ENCODE measurements at places on chromosomes 4 and X. TPM values are rescaled to one million over a fixed set of nuclear protein-coding genes. Genes with fewer than 3 reads are reported as not detected.

GRCh38 chr4:114857831-114858230 lies 255.6 kb downstream of the NDST4 start:
- no peak for DNase-seq

GRCh38 chr4:183335369-183335940 lies 13.2 kb upstream of the CLDN24 start:
- no peak for DNase-seq

GRCh38 chr4:10078481-10079233 lies 37.9 kb downstream of the WDR1 start:
- DNase-seq = no peak

DNA sequence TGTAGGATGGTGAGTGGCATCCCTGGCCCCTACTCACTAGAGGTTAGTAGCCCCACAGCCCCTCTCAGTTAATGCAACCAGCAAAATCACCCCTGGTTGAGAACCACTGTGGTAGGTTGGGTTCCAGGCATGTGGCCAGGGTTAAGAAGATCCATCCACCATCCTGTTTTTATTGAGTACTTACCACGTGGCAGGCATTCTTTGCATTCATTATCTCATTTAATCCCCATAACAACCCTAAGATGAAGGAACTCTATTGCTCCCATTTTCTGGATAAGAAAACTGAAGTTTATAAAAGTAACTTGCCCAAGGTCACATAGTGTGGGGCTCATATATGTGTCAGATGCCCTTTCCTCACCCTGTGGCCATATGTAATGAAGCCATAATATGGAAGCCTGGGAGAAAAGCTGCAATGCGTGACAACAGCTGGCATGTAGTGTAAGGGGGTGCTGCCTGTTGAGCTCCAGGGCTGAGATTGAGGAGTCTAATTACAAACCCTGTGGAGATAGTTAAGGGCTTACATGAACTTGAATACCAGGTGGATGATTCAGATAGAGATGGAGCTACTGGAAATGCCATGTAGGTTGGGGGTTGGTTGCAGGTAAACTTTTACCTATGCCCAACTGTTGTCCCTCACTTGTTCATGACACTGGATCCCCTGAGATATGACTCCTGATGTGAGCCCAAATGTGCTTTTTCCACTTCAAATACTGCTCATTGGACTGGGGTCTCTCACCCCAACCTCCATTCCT lies 100.2 kb upstream of the PGRMC2 start:
- no peak for DNase-seq

- DNase-seq = no peak
Measured at GRCh38 chr4:74934016-74934831, 1.3 kb downstream of the PARM1 start.

DNA sequence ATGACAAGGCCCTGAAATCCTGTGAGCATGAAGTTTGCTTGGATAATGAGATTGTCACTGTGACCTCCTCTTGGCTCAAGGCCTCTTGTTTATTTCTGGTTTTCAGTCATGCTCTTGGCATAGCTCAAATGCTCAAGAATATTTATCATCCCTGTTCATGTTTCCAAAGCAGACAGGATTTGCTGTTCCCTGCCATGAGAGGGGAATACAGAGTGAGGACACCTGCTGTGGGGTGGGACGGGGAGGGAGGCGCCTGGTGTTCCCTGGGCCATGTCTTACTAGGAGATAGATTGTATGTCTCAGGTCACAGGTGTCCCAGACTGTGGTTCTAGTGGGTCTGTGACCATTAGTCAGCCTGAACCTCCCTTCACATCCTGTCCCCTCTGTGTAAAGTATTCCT lies 34.9 kb upstream of the SH3RF1 start:
- no peak for DNase-seq

DNA sequence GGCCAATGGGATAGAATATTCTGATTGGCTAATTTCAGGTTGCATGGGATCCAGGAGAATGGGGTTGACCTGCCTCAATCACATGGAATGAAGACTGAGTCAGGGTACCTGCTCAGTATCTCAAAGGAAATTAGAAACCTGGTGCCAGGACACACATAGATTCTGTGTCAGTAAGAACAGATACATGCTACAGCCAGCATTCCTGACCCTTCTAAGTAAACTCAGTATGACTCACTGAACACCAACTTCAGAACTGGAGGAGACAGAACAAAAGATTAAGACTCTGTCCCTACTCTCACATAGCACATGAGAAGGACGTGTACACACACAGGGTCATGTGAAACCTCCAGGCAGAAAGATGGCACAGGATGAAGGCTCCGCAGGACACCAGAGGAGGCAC lies 54.5 kb downstream of the FAM184B start:
- no peak for DNase-seq

GRCh38 chr4:169682372-169683047 lies 62.1 kb downstream of the CLCN3 start:
- no peak for DNase-seq

GRCh38 chr4:176981551-176981950 lies 188.8 kb upstream of the VEGFC start:
- DNase-seq = no peak

DNA sequence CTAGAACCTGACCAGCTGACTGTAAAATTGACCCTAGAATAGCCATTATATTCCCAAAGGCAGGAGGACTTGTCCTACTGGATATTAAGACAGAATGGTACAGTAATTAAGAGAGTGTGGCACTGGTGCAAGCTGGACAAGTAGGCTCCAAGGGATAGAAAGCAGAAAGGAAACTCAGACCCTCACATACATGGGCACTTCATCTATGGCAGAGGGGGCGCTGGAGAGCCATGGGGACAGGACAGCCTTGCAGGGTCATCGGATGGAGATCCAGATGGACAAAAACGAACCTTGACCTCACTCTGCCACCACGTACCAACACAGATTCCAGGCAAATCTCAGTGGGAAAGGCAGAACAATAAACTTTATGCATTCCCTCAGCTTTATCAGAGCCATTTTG lies 40.6 kb downstream of the GAB3 start:
- no peak for DNase-seq

GRCh38 chr4:958696-959337 lies 14.6 kb downstream of the DGKQ start:
- peak; percentile 1 for DNase-seq

GRCh38 chr4:16029886-16030285 lies 53.9 kb downstream of the PROM1 start:
- no peak for DNase-seq

DNA sequence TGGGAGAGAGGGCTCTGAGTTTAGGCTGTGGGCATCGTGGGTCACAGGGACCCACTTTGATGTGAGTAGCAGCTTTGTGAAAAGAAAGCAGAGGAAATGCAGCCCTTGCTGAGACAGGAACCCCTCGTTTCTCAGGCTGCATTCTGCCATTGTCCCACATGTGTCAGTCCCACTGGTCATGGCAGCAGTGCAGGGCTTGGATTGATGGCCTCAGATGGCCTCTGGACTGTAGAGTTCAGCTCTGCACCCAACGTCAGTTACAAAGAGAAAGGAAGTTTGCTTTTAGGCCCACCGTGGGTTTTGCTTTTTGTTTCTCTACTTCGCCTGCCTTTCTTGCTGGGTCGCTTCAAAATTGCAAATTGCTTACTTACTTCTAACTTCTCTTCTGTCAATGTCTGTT lies 248.3 kb upstream of the KLF3 start:
- DNase-seq = no peak

DNA sequence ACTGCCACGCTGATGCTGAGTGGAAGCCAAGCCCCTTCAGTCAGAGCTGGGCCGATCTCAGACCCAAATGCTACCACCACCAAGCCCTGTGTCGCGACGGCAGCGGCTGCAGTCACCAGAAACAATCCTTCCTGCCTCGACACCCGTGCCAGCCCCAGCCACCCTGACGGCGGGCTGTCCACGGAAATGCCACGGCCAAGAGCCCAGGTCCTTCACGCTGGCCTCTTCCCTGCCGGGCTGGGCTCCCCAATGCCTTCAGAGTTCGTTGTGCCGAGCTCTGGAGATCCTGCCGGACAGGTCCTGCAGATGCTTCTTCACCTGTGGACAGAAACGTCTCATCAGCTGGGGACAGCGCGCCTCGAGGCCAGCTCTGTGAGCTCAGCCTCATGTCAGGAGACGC lies 19.5 kb downstream of the LRPAP1 start:
- no peak for DNase-seq

GRCh38 chrX:71809886-71810285 lies 46.7 kb downstream of the CXorf49B start:
- no peak for DNase-seq

- no peak for DNase-seq
Measured at GRCh38 chr4:1618438-1618837, 65.7 kb downstream of the FAM53A start.

COL25A1 gene
- total RNA-seq = not detected

KIT gene
- total RNA-seq = not detected

GPRASP1 gene
- total RNA-seq = 3.5 TPM

TNMD gene
- total RNA-seq = not detected

Measured in activated naive CD4-positive, alpha-beta T cell treated with anti-CD3 and anti-CD28 coated beads for 36 hours (primary cell).